GM23248 (cell line): ENCODE measurements at places on chromosomes 4 and X. TPM values are rescaled to one million over a fixed set of nuclear protein-coding genes. Genes with fewer than 3 reads are reported as not detected.

CT47A7 gene
- total RNA-seq, result not detected in 2 replicates

KIF4A gene
- total RNA-seq, result 5.6 and 7.5 TPM in 2 replicates

SOWAHB gene
- total RNA-seq, result not detected in 2 replicates

DNA sequence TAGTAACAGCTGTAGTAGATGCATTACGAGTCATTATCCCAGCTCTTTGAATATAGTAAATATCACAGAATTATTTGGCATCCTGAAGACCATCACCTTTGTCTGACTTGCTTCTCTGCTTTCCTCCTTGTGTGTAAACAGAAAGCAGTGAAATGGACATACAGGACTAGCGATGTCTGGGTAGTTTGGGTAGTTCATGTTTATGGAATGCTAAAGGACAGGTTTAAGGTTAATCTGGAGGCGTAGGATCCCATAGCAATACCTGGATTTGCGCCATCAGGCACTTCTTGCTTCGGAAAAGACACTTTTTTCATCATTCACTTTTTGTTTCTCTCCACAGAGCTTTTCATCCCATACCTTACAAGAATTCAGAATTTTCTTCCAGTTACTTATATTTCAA lies 232.2 kb downstream of the GPAT3 start:
- DNase-seq, result no peak

GRCh38 chr4:121255986-121256750 lies 92.0 kb upstream of the TNIP3 start:
- DNase-seq, result peak; percentile 95

- DNase-seq, result no peak
These were observed 49.1 kb downstream of the ABCG2 start for GRCh38 chr4:88109123-88109881.

GRCh38 chr4:127686658-127687057 lies 43.5 kb upstream of the SLC25A31 start:
- peak; percentile 11 for DNase-seq
